ENCODE measurements at places on chromosomes 5 and 9.

DNA sequence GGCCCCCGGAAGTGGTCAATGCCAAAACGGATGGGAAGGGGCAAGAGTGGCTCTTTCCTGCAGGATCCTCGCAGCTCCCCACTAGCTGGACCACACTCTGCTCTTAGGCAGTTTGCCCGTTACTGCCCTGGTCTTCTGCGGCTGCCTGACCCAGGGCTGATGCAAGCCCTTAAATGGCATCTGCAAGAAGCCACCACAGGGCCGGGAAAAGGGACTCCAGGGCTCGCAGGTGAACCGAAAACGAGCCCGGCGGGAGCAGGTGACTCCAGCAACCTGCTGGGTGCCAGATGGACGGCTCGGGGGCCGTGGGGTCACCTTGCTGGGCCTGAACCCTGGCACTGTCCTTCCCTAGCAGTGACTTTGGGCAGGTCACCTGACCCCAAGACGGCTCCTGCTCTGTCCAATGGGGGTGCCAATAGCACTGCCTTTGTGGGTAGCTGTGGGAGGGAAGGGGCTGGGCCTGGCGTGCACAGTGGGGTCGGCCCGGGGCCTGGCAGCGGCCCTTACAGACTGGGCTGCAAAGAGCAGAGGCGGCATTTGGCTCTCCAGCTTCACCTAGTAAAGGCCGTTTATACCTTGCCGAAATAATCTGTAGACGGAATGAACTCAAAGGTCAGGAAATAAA lies 1.3 kb downstream of the TMEM250 start:
- DNase-seq = no peak

DNA sequence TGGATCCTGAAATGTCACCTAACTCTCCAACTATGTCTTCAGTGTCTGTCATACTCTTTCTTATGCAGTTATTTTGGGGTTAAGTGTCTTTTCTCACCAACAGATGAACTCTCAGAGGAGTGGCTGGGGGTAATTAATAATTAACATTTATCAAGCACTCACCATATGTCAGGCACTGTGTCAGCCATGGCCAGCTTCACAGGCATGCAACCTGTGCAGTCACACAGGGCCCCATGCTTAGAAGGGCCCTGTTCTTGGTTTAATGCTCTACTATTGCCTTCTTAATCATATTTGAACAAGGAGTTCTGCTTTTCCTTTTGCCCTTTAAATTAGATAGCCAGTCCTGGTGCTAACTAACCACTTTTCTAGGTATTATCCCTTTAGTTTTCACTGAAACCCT lies 3.4 kb upstream of the GRPEL2 start:
- DNase-seq = no peak

DNA sequence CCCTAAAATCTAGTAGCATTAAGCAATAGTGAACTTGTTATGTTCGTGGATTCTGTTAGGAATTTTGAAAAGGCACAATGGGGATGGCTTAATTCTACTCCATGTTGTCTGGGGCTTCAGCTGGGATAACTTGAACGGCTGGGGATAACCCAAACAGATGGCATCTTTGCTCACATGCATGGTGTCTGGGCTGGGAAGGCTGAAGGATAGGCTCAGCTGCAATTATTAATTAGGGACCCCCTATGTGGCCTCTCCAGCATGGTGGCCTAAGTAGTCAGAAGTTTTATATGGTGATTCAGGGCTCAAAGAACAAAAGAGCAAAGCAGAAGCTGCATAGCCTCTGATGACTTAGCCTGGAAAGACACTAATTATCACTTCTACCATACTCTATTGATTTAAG lies 551.1 kb downstream of the PSAT1 start:
- DNase-seq = no peak

GRCh38 chr9:114694719-114695269 lies 12.8 kb upstream of the TEX48 start:
- no peak for DNase-seq

DNA sequence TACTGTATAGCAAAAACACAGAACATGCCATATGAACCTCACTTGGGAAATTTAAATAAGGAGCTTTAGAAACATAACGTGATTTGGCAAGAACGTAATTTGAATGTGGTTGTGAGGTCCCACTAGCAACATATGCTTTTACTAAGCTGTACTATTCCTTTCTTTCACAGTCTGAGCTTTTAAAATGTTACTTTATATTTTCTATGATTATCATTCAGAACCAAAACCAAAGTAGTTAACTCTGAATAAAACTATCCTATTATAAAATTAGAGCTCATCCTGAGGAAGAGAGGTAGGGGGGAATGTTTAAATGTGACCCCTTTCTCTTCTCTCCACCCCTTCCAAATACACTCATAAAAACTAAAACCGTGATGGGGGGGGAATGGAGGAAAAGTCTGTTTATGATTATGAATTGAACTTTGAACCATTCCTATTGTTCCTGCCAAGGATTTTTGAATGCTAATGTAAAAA lies 435.7 kb downstream of the NFIB start:
- DNase-seq = no peak

GRCh38 chr5:150000990-150001659 lies 586 bp downstream of the HMGXB3 start:
- DNase-seq = no peak

DNA sequence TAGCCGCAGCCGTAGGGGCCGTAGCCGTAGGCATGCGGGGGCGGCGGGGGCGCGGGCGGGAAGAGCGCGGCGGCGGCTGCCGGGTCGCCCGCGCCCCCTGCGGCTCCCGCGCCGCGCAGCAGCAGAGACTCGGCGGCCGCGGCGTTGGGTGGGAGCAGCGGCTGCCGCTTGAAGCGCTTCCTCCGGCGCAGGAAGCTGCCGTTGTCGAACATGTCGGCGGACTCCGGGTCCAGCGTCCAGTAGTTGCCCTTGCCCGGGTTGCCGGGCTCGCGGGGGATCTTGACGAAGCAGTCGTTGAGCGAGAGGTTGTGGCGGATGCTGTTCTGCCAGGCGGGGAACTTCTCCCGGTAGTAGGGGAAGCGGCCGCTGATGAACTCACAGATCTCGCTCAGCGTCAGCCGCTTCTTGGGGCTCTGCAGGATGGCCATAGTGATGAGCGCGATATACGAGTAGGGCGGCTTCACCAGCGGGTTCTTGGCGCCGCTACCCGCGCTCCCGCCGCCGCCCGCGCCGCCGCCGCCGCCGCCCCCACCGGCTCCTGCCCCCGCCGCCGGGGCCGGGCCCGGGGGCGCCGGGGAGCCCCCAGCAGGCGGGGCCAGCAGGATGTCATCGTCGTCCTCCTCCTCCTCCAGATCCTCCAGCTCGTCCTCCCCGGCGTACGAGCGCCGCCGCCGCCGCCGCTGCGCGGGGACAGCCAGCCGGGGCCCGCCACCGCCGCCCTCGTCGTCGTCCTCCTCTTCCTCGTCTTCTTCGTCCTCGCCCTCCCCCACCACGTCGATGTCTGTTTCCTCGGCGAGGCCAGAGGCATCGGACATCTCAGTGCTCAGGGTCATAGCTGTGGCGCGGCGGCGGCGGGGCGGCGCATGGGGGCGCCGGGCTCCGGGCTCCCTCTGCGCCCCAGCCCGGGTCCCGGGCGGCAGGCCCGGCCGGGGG lies 781 bp downstream of the FOXD1 start:
- DNase-seq = no peak

GRCh38 chr5:59008816-59009473 lies 426.1 kb downstream of the RAB3C start:
- DNase-seq = no peak

DNA sequence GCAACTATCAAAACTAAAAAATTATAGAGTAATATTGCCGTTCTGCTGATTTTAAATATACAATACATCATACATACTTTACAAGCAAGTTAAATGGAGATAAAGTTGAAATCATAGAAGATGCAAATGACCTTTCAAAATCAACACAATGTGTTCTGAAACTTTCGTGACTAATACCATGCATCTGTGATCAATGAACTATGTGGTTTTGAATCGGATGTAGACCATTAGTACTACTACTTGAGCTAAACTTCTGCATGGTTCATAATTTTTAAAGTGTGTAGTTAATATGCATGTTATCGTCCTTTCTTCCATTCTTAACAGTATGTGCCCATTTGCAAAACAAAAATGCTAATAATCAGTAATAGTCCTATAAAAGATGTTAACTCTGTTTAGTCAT lies 11.3 kb upstream of the PHF2 start:
- no peak for DNase-seq

DNA sequence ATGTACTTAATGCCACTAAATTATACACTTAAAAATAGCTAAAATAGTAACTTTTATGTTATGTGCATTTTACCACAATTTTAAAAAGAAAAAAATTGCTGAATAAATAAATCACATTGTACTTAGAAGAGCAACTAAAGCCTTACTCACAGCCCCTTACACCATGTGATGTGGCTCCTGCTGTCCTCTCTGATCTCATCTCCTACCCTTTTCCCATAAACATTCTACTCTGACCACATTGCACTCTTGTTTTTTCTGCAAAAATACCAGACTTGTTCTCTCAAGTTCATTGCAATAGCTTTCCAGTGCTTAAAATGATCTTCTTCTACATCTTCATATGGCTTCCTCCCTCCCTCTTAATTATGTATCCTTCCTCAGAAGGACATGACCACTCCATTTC lies 268.4 kb downstream of the ELAVL2 start:
- DNase-seq = no peak

GRCh38 chr9:107281922-107282667 lies 984 bp upstream of the RAD23B start:
- DNase-seq = no peak

GRCh38 chr9:130491830-130492482 lies 47.2 kb downstream of the ASS1 start:
- no peak for DNase-seq

GRCh38 chr9:79988126-79988525 lies 416.4 kb downstream of the TLE4 start:
- no peak for DNase-seq

DNA sequence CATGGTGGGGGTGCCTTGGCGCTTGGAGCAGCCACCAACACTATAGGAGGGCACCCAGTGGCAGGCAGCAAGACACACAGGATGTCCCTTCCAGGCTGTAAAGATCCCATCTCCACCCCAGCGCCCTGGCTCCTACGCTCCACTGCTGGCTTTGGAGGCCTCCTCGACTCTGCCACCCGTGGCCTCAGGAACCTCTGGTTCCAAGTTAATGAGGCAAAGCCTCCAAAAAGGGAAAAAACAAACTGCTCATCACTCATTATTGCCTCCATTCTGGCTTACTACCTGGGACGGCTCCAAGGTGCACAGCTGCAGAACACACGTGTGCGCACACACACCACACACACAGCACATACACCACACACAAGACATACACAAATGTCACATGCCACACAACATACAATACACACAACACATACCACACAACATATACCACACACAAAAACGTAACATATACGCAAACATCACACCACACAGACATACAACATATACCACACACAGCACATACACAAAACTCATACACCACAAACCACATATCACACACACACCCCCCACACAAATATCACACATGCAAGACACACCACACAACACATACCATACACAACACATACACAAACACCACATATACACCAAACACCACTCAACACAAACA lies 45.3 kb downstream of the ROR2 start:
- DNase-seq = no peak

DNA sequence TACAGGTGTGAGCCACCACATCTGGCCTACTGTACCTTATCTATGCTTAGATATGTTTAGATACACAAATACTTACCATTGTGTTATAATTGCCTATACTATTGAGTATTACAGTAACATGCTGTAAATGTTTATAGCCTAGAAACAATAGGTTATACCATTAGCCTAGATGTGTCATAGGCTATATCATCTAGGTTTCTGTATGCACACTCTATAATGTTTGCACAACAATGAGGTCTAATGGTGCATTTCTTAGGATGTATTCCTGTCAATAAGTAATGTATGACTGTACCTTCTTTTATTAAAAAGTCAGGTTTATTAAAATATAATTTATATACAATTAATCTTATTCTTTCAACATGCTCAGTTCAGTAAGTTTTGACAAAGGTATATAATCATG lies 683.1 kb downstream of the LRRC70 start:
- no peak for DNase-seq

DNA sequence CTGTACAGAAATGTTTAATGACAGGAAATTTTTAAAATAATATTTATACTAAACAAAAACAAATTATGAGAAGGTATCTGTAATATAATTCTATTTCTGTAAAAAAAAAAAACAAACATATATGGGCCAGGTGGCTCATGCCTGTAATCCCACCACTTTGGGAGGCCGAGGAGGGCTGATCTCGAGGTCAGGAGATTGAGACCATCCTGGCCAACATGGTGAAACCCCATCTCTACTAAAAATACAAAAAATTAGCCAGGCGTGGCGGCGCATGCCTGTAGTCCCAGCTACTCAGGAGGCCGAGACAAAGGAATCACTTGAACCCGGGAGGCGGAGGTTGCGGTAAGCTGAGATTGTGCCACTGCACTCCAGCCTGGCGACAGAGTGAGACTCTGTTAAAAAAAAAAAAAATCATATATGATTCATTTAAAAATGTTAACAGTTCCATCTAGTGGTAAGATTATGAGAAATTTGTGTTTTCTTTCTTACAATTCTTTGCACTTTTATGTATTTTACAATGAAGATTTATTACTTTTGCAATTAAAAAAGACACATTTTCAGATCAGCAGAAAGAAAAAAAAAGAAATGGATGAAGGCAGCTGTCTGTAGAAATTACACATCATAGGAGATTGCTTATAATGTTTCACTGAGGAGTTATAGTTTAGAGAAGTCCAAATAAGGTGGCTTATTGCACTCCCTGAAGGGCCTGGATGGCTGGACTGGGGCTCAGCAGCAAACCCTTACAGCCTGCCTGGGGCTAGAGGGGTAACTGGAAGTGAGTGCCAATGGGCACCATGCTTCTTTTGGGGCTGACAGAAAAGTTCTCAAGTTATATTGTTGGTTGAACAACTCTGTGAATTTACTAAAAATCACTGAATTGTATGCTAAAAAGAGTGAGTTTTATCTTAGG lies 20.3 kb downstream of the C9orf153 start:
- no peak for DNase-seq

GRCh38 chr9:17531642-17532254 lies 47.1 kb upstream of the SH3GL2 start:
- DNase-seq = no peak

DNA sequence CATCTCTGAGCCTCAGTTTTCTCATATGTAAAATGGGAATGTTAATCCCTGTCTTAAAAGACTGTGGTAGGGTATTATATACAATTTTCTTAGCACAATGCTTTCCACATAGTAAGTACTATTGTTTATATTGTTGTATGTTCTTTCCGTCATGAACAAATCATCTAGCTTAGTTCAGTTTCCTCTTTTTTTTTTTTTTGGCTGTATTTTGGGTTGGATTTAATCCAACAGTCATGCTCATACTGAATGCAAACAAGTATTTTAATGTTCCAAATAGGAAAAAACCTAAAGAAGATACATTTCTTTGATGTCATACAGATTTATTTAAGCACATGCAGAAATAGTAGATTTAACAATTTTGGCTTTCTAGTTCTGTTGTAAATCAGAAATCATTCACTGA lies 95.1 kb downstream of the RNF180 start:
- no peak for DNase-seq

DNA sequence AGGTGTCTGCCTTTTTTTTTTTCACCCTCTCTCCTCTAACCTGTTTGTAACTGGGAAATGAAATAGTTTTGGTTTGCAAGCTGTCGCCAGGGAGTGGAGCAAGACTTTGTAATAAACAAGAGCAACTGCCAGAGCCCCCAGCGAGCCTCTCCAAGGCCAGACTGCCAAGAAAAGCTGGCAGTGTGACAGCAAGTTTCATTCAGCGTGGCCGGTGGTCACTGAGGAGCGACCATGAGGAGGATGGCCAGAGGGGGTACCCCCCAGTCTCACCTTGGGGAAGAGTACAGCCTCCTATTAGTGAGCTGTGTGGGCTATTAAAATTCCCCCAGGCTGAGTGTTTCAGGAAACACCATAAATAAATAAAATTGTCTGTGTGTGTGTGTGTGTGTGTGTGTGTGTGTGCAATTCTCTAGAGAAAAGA lies 49.9 kb downstream of the ZFAND5 start:
- DNase-seq = peak; percentile 82

All from breast epithelium (tissue), 4 donors.